ENCODE measurements at places on chromosomes 6 and 20. TPM values are rescaled to one million over a fixed set of nuclear protein-coding genes. Genes with fewer than 3 reads are reported as not detected.
A peak's percentile ranks its signal among the peaks of the same experiment; 100 is the strongest.

GRCh38 chr20:1163105-1163504, 21.7 kb downstream of the TMEM74B start:
- H3K27ac ChIP-seq: no peak overlapping the region
- DNase-seq: no peak
- H3K27me3 ChIP-seq: no peaks in the 10 kb centered on the region
- H3K36me3 ChIP-seq: peaks cover 15% of the 10 kb centered on the region
- peaks cover 10% of the 10 kb centered on the region for H3K4me1 ChIP-seq

The CST4 gene
- not detected for total RNA-seq

The GABRR2 gene
- 0.20 TPM for total RNA-seq

The MUCL3 gene
- total RNA-seq: not detected

DNA sequence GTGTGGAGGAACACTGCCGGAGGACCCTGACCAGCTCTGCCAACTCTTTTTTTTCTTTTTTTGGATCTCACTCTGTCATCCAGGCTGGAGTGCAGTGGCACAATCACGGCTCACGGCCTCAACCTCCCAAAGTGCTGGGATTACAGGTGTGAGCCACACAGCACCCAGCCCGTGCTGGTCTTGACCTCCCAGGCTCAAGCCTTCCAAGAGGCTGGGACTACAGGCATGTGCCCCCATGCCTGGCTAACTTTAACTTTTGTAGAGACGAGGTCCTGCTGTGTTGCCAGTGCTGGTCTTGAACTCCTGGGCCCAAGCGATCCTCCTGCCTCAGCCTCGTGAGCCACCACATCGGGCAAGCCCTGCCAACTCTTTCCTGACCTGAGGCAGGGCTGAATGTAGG, 11.2 kb downstream of the GCNT2 start:
- DNase-seq: no peak
- peak overlapping the region; percentile 22 for H3K27ac ChIP-seq
- H3K36me3 ChIP-seq: no peaks in the 10 kb centered on the region
- H3K4me1 ChIP-seq: no peaks in the 10 kb centered on the region
- H3K4me3 ChIP-seq: peak overlapping the region; percentile 19

All from heart left ventricle (tissue), 16 donors.